ENCODE measurements at places on chromosomes 7 and 10.

- DNase-seq = no peak
These were observed 2.2 kb upstream of the RAMP3 start for GRCh38 chr7:45155357-45155900.

DNA sequence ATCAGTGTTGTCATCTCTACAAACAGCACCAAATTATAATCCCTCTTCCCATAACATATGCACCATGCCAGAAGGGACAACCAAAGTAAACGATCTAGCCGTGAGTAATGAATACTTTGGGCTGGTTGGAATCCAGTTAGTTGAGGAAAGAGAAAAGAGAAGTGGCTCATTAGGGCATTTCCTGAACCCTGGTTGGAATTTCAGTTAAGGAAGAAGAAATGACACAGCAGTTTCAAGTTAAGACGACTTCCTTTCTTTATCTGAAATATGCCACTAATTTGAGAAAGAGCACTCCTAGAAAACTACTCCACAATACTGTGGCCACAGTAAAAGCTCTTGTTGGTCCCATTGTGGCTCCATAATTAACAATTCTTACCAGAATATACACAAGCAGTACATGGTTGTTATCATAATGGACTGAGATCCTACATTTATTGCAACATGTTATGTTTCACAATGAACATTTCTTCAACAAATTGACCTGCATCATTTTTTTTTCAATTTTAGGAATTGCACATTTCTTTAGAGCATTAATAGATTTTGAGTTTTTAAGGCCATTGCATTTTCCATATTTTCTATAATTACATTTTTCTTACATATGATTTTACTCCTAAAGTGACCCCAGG lies at the start of gene TFEC:
TFEC (minus strand) TSS at position 113 of the 626 bp plus-strand sequence. CDS start 46,322 bp downstream, outside the sequence.
- DNase-seq = no peak

- no peak for DNase-seq
These were observed 53.6 kb downstream of the MKLN1 start for GRCh38 chr7:131381069-131381838.

GRCh38 chr10:37489658-37490003 lies 364.2 kb downstream of the ANKRD30A start:
- no peak for DNase-seq

DNA sequence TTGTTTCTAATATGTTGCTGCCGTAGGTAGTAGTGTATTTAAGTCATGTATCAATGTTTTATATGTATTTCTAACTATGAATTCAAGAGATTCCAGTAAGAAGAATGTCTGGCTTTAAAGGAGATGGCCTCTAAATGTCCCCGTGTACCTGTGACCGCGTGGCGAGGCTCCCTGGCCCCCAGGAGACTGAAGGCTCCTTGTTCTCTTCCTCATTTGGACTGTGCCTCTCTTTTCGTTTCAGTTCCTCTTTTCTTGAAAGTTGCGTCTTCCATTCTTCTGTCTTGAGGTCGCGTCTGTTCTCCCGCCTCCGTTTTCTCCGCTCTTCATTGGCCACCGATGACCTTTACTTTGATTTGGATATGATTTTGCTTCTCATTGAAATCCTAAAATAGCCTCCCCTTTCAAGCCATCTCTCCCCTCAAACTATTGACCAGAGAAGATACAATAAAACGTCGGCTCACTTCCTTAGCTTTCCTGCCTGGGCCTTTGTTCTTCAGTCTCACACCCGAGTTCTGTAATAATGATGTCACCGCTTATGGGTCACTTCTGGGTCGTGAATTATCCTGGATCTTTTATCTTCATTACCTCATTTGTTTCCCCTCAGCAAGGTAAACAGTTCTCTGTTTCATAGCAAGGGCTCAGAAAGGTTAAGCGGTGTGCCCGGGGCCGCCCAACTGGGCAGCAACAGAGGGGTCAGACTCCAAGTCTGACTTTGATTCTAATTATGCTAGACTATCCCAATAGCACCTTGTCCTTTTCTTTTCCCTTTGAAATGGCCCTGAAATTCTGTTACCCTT lies 28.7 kb downstream of the WIPI2 start:
- DNase-seq = no peak

GRCh38 chr10:127405221-127405620 lies 143.9 kb upstream of the NPS start:
- no peak for DNase-seq

- DNase-seq = no peak
These were observed 1184.8 kb downstream of the GATA3 start for GRCh38 chr10:9239298-9239697.

GRCh38 chr10:109895848-109896247 lies 27.5 kb downstream of the XPNPEP1 start:
- no peak for DNase-seq

GRCh38 chr10:80860719-80861118 lies 323.0 kb downstream of the SH2D4B start:
- no peak for DNase-seq

DNA sequence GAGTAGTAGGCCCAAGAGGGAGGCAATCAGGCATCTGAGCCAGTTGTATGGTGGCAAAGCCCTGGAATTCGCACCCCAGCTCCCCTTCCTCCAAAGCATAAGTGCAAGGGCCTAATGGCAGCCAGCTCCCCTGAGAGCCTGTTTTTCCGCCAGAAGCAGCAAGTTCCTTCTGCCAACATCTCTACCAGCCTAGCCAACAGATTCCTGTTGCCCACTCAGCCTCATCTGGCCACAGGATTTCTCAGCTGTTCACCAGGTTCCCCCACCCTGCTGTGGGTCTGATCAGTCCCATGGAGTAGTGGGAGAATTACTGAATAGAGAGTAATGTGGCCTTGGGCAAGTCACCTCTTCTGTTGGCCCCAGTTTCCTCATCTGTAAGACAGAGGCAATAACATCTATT lies 186.2 kb upstream of the PDE1C start:
- DNase-seq = no peak

DNA sequence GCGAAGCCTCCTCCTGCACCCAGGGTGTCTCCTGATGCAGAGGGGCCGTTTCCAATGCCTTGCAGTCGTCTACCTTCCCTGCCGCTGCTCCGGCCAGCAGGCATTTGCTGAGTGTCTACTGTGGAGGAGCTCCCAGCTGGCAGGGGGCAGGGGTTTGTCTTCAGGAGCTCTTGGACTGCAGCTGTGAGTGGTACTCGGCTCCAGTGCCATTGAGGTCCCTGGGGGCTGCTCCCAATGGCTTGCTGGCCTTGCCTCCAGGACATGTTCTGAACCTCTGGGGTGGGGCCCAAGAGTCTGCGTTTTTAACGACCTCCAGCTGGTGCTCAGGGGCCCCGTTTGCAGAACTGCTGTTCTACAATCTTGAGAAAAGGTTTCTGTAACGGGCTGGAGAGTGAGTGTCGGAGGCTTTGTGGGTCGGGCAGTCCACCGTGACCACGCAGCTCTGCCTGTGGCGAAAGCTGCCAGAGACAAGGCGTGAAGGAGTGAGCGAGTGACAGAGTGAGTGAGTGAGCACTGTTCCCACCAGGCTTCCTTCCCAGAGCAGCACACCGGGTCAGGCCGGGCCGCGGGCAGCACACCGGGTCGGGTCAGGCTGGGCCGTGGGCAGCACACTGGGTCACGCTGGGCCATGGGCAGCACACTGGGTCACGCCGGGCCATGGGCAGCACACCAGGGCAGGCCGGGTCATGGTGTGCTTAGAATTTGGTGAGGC lies 520.2 kb downstream of the PTPRN2 start:
- no peak for DNase-seq

- no peak for DNase-seq
These were observed 70.0 kb downstream of the CXCL12 start for GRCh38 chr10:44314802-44315460.

DNA sequence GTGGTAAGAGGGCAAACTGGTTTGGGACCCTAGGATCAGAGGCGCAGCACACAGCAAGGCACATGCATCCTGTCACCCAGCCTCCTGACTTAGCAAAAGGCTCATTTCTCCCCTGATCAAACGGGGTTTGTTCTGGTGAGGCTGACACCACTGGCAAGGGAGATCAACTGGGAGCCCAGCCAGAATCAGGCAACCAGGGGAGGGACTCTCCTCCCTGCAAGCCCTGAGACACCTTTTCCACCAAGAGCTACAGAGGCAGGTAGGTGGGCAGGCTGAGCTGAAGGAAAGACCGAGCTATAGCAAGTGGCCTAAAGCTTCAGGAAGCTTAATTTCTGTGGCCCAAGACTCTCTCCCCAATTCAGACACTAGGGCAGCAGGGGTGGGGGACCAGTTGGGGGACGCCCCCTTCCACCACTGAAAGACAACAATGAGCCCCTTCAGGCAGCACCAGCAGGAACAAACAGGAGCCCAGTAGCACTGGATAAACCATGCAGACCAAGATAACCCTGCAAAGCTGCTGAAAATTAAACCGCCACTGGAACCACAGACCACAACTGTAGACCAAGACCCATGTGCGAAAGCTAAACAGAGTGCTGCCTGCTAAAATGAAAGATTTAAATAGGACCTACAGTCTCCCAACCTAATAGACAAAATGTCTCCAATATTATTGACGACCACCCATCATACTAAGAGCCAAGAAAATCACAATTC lies 27.1 kb upstream of the SAR1A start:
- no peak for DNase-seq

- DNase-seq = no peak
These were observed 537.7 kb downstream of the GRM8 start for GRCh38 chr7:126715076-126715475.

DNA sequence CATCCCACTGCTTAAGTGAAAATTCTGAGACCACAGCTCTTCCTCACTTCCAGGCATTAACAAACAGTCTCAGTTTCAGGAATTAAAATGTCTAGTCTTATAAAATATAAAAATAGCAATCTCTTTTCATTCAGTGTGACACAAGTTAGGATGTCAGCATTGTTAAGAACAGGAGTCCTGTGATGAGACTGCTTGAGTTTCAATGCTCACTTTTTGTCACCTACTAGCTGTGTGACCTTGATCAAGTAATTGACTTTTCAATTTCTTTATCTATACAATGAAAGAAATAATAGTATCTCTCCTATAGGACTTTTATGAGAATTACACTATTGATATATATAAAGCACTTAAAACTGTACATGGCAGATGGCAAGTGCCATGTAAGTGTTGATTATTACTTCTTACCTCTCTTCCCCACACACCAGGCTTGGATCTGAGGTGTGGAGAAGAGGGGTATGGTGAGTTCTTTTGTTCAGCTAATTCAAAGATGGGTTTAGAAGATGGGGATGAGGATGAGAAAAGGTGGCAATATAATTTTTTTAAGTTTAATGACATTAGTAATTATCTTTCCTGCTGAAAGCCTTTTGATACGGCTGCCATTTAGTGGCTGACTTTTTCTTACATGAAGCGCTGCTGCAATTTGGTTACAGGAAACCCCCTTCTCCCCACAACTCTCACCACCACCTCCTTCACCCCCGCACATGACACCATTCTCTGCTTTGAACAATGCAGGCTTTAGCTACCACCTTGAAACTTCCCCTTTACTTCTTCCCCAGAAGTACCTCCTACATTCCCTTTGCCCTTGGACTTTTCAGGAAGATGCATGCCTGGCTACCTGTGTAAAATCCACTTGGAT lies 20.8 kb upstream of the HYAL4 start:
- no peak for DNase-seq

GRCh38 chr10:100816671-100817070 lies 71.3 kb downstream of the PAX2 start:
- no peak for DNase-seq

- no peak for DNase-seq
These were observed 5.5 kb downstream of the CREB3L2 start for GRCh38 chr7:137996386-137996851.

DNA sequence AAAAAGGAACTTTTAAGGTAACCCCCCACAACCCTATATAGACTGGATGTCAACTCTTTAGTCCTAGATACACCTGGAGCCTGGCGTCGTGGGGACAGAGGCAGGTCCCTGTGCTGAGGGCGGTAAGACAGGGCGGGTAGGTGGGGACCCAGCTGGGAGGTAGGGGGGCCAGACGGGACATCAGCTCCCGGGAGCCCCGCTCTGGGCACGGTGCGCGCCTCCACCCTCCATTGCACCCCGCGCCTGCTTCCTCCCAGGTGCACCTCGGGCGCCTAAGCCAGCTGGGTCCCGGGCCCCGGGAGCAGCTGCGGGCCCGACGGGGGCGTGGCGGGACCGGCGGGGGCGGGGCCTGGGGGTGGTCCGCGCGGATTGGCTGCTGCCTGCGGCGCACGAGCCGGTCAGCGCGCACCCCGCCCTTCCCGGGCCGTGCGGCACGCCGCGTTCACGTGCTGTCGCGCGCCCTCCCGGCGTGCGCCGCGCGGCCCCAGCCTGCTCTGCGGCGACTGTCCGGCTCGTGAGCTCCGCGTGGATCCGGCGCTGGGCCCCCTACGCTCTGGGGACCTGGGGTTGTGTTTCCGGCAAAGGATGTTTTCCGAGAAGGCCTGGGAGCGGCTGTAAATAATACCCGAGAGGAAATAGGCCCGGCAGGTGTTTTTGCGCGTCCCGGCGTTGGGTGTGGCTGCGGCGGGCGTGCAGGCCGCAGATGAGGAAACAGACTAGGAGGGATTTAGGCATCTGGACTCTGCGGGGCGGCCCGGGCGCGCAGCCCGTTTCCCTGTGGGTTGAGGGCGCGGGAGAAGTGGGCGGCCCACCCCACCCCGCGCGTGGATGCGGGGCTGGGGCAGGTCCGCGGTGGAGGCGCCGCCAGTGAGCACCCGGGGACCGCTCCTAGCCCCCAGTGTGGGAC lies 39.1 kb upstream of the PFKFB3 start:
- DNase-seq = peak; percentile 87

DNA sequence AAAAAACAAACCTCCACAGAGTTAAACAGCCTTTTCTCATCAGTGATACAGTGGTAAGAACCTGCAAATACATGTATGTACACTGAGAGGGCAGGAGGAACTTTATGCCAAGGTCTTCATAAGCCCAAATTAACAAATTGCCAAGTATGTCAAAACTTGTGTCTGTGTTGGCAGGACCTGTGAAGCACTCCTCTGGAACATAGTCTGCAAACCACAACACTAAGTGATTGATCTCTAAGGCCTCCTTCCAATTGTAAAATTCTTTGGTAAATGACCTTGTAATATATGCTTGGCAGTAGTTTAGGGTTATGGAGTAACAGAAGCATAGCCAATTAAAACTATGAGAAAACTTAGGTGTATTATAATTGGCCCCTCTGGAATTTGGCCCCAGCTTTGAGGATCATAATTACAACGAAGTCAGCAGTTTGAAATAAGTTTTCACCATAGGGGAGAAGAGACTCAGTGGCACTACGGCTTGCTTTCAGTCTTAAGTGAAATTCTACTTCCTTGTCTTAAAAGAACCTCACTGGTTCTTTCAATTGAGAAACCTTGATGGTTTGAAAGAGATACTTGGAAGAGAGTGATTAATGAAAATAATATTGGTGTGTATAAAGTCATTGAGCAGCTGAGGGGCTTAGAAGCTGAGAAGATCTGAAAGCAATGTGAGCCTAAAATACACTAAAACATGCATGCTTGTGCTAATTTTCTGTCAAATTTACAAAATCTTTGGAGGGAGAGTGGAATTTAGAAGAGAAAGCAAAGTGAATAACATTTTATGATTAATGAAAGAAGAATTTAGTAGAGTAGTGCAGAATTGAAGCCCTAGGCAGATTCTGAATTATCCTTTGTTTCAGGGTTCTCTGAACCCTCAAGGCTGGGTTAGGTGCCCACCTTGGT lies 57.6 kb downstream of the CNNM2 start:
- DNase-seq = no peak

- no peak for DNase-seq
These were observed 64.3 kb upstream of the NKX6-2 start for GRCh38 chr10:132850246-132850645.

- no peak for DNase-seq
These were observed 3.7 kb downstream of the LRRC4 start for GRCh38 chr7:128027485-128027980.

- no peak for DNase-seq
These were observed 5.6 kb upstream of the PKD1L1 start for GRCh38 chr7:47953822-47954221.

GRCh38 chr10:4650582-4650981 lies 175.4 kb upstream of the AKR1E2 start:
- DNase-seq = no peak

GRCh38 chr10:30014511-30014910 lies 44.9 kb downstream of the JCAD start:
- DNase-seq = no peak
